SK-N-DZ (cell line): ENCODE measurements at places on chromosomes 4 and X.

GRCh38 chr4:132218406-132218805 lies 930.7 kb upstream of the PCDH10 start:
- DNase-seq = no peak

DNA sequence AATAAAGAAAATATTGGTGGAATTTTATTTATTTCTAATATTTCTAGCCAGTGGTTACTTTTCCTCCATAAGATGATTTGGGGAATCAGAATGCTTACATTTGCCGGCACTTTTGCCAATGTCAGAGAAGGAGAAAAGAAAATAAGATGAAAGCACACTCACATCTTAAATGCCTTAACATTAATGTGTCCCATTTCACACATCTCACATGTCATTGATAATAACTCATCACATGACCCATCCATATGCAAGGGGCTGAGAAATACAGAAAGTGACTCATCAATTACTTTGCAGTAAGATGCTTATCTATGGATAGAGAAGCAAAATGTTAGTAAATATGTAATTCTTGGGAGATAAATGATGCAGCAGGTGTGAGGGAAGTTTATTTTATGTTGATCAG lies 1531.0 kb downstream of the PCDH7 start:
- no peak for DNase-seq

DNA sequence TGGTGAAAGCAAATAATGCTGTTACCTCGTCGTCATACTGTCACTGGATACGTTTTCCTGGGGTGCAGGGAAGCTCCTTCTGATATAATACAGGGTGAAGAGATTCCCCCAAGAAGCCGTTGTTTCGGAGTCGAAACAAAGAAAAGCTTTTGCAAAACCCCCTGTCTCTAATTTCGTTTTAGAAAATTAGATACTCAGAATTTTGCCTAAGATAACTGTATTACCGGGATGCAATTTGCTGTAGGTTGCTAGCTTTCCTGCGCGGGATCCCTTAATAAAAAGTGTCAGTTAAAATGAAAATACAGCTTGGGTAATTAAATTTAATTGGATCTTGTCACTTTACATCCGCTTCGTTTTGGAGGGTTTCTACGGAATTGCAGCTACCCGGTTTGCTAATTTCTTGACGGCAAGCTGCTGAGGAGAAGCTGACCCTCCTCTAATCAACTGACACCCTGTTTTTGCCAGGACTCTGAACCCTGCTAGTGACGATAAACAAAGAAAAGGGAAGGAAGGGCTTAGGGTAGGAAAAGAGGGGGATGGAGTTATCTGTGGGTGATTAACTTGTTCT lies 174.6 kb downstream of the SHOX start:
- DNase-seq = no peak

GRCh38 chrX:82134378-82134777 lies 932.5 kb downstream of the SH3BGRL start:
- no peak for DNase-seq

DNA sequence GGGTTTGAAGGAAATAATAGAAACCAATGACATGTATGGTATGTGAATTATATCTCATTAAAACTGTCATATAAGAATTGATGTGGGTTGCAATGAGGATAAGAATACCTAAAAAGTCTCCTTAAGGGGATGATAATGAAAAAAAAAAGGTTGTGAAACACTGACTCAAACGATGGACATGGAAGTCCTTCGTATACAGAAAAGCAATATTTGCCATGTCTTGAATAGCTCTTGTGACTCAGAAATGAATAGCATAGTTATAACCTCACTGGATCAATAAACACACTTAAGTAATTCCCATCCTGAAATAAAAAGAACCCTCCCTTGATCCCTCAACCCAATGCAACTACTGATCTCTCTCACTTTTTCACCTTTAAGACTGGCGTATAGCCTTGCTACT lies 89.7 kb downstream of the OPHN1 start:
- no peak for DNase-seq
